ENCODE measurements at places on chromosomes 4 and X.

DNA sequence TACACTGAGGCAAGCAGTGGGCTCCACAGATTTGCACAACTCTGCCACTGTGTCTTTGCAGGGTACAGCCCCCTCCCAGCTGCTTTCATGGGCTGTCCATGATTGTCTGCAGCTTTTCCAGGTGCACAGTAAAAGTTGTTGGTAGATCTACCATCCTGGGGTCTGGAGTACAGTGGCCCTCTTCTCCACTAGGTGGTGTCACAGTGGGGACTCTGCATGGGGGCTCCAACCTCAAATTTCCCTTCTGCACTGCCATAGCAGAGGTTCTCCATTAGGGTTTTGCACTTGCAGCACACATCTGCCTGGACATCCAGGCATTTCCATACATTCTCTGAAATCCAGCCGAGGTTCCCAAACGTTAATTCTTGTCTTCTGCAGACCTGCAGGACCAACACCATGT lies 1002.3 kb downstream of the FAM133A start:
- no peak for DNase-seq

- DNase-seq, result no peak
Observed at GRCh38 chr4:174084542-174084941, 198.9 kb downstream of the FBXO8 start.

- DNase-seq, result no peak
Observed at GRCh38 chr4:81449015-81449414, 22.7 kb downstream of the RASGEF1B start.

- no peak for DNase-seq
Observed at GRCh38 chrX:47958761-47959342, 44.9 kb downstream of the ZNF182 start.

DNA sequence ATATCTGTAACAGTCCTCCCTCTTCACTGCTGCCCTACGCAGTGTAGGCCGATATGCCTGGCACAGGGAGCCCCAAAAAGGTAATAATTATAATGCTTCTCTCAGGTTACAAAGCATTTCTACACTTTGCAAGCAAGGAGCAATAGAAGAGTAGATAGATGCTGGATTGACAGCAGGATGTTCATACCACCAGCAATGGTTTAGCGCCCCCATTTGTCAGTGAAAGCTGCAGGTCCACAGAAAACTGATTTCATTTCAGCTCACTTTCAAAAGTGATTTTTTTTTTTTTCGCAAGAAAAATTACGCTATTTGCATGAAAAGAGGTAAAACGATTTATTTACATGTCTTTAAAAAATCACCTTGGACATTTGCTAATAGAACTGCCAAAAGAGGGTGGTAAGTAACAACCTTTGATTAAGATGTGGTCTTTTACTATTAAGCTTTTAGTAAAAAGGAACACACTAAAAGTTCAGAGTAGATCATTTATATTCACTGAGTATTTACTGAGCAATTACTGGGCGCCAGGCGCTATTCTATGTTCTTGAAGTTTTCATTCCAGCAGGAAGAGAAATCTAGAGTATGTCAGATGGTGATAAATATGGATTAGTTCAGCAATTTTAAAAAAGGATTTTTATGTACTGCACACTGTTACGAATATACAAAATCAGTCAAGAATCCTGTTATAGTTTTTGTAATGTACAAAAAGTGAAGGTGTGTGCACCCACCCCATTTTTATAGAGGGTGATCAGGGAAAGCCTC lies 34.4 kb downstream of the HPF1 start:
- DNase-seq, result no peak

- DNase-seq, result no peak
Observed at GRCh38 chr4:4247696-4248028, 361 bp downstream of the TMEM128 start.

DNA sequence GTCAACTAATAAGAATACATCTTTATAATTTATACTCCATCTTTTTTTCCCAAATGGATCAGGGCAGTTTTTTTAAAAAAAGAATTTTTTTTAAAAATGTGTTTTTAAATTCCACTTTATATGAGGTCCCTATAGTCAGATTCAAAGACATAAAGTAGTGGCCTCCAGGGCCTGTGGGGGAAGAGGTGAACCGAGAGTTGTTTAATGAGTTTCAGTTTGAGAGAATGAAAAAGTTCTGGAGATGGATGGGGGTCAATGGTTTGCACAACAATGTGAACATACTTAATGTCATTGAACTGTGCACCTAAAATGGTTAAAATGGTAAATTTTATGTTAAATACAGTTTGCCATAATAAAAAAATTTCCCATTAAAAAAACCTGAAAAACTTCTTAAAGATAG lies 53.8 kb downstream of the ZNF827 start:
- DNase-seq, result no peak

- DNase-seq, result no peak
Observed at GRCh38 chr4:109131559-109131958, 170.9 kb downstream of the COL25A1 start.

DNA sequence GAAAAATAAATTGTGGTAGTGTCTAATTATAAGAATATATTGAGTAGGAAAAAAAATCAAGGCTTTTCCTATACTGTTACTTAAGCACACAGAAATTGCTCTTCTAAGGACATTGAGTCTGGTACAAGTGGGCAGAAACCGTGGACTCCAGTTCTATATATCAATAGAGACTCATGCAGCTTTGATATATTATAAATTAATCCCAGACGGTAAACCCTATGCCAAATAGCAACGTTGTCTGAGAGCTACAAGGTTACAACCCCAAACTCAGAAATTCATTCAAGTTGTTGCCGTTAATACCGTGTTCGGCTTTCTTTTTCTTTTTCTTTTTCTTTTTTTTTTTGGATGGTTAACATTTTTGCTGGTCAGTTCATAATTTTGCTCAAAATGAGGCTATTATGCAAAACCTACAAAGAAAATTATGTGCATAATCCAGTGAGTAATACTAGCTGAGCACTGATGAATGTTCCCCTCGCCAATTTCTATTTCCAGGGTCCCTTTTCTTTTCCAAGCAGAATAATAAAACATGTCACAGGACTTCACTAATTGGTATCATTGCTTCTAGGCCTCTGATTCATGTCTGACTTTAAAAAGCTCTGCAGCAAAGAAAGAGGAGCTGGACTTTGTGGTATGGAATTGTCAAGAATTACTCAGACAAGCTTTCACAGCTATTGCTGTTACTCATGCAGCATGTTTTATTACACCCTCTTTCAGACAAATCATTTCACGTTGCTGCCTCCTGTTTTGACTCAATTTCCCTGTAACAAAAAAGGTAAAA lies 737.7 kb downstream of the NLGN4X start:
- DNase-seq, result no peak

GRCh38 chrX:65610481-65610880 lies 57.0 kb upstream of the MSN start:
- DNase-seq, result no peak

DNA sequence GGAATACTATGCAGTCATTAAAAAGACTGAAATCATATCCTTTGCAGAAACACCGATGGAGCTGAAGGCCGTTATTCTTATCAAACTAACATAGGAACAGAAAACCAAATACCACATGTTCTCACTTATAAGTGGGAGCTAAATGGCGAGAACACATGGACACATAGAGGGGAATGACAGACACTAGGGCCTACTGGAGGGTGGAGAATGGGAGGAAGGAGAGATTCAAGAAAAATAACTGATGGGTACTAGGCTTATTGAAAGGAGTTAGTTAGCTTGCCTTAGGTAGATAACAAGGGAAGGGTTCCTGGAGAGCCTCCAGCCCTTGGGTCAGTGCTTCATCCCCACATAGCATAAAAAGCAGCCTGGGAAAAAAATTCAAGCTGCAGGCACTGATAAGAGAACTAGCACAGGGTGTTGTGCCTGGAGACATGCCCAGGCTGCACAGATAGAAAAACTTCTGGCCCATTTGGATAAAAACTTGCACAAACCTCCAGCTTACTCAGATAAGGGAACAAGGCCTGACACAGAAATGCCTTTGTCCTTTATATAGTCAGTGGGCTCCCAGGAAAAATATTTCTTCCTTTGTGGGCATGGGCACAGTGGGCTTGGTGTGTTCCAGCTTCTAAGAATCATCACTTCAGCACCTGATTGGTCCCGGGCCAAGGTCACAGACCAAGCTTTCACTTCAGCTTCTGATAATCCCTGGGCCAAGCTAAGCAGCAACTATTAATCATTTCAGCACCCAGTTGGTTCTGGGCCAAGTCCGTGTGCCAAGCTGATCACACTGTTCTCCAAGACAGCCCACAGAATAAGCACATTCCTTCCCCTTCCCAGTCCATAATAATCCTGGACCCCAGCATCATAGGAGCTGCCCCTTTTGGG lies 23.1 kb upstream of the PWWP3B start:
- DNase-seq, result no peak

DNA sequence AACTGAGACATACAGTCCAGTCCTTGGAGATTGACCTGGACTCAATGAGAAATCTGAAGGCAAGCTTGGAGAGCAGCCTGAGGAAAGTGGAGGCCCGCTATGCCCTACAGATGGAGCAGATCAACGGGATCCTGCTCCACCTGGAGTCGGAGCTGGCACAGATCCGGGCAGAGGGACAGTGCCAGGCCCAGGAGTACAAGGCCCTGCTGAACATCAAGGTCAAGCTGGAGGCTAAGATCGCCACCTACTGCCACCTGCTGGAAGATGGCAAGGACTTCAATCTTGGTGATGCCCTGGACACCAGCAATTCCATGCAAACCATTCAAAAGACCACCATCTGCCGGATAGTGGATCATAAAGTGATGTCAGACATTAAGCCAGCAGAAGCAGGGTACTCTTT lies 20.4 kb upstream of the FRMPD3 start:
- DNase-seq, result no peak

- DNase-seq, result no peak
Observed at GRCh38 chr4:83850435-83850834, 314.5 kb downstream of the GPAT3 start.

DNA sequence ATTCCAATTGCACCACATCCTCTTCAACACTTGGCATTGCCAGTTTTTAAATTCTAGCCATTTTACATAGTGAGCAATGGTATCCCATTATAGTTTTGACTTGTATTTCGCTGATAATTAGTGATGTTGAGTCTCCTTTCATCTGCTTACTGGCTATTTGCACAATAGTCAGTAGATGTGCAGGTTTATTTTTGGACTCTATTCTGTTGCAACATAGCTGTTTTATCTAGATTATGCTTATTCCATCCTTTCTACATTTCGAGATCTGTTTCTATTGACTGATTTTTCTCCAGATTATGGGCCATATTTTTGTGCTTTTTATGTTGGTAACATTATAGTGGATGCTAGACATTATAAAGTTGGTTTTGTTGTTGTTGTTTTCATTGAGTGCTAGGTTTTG lies 106.1 kb downstream of the WWC2 start:
- no peak for DNase-seq

DNA sequence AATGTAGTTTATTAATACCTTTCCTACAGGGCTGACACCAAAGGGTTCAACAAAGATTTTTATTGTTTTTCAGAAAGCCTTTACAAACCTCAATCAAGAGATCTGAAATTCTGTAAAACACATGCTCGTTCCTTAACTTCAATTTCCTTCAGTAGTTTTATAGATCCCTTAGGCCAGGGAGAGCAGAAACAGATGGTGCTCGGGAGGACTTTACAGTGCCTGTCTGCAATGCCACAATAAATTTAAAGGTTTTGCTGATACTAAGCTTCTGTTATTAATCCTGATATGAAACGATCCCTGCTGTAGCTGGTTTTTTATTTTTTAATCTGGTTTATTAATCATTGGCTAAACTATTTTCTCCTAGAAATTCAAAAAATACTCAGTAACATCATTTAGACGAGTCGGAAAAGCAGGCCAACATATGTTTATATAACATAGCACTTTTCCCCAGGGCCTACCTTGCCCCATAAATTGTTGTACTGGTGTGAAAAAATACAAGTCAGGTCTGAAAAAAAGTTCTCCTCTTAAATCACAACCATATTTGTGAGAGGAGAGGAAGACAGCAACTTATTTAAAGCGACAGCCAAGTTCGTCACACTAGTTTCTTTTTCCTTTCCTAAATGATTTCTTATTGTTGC lies 39.8 kb downstream of the SHISA3 start:
- DNase-seq, result no peak

GRCh38 chrX:71870208-71871098 lies 40.2 kb upstream of the NHSL2 start:
- DNase-seq, result no peak

Data from ascending aorta (tissue), 2 donors.